ENCODE measurements at places on chromosomes 5 and 9.

GRCh38 chr9:33489066-33489465, 15.3 kb upstream of the NOL6 start:
- DNase-seq, result no peak

DNA sequence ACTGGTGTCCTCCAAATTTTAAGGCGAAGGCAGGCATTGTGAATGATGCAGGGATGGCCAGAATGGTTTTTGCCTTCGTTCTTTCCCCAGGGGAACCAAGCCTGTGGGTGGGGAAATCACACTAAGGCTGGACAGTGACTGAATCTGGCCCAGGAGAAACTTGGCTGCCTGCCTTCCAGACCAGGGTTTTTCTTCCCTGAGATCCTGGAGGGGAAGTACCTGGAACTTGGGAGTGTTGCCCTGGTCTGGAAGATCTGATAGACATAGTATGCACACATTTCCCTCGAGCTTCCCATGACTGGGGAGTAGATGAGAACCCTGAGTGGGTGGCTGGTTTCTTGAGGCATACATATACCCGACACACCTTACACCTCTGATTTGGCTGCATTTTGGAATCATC, 664 bp upstream of the IL11RA start:
- no peak for DNase-seq

DNA sequence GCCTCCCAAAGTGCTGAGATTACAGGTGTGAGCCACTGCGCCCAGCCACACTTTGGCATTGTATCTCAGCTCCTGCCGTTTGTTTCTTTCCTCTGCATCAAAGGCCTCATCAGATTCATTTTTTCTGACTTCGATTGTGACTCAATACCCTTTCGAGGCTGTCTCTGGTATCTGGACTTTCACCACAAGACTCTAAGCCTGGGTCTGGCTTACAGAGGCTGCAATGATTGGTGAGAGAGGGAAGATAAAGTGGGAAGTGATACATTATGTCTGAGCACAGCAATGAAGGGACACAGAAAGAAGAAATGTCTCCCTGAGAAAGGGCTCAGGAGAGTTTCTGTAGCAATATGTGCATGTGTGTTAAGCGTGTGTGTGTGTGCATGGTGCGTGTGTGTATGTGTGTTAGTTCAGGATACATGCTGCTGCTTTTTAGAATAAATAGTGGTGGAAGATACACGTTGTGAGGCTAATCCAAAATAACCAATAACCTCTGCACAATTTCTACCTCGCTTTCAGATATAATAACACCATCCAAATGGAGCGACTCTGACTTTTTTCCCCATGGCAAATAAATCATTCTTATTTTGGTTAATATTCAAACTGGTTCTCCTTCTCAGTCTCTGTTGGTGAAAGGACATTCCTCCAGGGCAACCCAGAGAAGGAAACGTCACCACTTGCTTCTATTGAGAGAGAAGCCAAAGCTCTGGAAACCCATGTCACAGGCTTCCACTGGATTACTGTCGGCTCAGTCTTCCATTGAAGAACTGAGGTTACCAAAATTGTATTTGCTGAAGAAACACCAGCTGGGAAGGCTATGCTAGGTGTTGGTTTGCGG, 8.1 kb upstream of the DAB2 start:
- DNase-seq, result no peak

DNA sequence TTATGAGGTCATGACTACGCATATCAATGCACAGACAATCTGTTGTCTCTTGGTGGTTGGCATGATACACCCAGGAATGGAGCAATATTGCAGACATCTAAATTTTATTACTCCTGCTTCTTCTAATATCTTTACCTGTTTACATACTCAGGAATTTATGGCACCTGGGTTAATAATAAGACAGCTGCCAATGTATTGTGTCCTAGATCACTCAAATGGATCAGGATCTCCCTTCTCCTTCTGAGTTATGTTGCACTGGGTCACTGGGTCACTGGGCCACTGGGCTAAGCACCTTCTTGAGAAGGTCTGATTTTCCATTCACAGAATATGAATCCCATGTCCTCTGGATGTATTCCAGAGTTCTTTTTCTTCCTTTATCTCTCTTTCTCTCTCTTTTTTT, 41.8 kb downstream of the CCL28 start:
- no peak for DNase-seq

DNA sequence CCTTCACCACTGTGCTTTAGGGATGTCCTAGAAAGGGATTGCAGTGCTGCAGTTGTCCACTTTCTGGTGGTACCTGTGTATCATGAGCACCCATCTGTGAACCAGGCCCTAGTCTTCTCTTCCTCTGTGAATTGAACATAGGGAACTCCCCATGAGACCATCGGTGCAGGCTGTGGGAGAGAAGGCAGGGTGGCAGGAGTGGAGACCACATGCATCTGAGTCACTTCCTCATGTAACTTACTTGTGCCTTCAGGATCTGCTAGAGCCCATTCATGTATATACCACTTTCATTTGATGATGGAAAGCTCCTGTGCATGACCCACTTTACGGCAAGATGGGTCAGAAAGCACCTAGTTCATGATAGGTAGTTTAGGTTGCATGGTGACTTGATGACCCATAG, 478.1 kb upstream of the CDH9 start:
- DNase-seq, result no peak

- no peak for DNase-seq
These were observed 52.1 kb downstream of the C6 start for GRCh38 chr5:41161271-41161670.
